ENCODE measurements at places on chromosomes 2 and 18. TPM values are rescaled to one million over a fixed set of nuclear protein-coding genes. Genes with fewer than 3 reads are reported as not detected.

The FSIP2 gene
- total RNA-seq: 0.22 TPM

The CENPO gene
- total RNA-seq: 21.3 TPM

The PLGLB1 gene
- total RNA-seq: 2.7 TPM

The RAX gene
- total RNA-seq: not detected

The SLC19A3 gene
- total RNA-seq: 4.5 TPM

The NMUR1 gene
- not detected for total RNA-seq

The ACMSD gene
- total RNA-seq: not detected

The OTOF gene
- total RNA-seq: not detected

The MOCOS gene
- 30.4 TPM for total RNA-seq

The NUP35 gene
- 27.0 TPM for total RNA-seq

The CYRIA gene
- 3.9 TPM for total RNA-seq

The SPP2 gene
- not detected for total RNA-seq

The BOK gene
- total RNA-seq: 72.8 TPM

The RGPD4 gene
- not detected for total RNA-seq

The PPIG gene
- total RNA-seq: 28.4 TPM

The VPS54 gene
- 16.7 TPM for total RNA-seq

The CTAGE1 gene
- not detected for total RNA-seq

The HOXD12 gene
- total RNA-seq: not detected

The EIF2B4 gene
- 32.9 TPM for total RNA-seq

The PCARE gene
- total RNA-seq: not detected

The NT5C1B gene
- total RNA-seq: not detected

The EPC2 gene
- 15.8 TPM for total RNA-seq

The PLCD4 gene
- total RNA-seq: 0.74 TPM

The GDF7 gene
- total RNA-seq: 0.04 TPM

The HOXD3 gene
- total RNA-seq: not detected

All from PC-9 (cell line).